Activated CD8-positive, alpha-beta memory T cell treated with anti-CD3 and anti-CD28 coated beads, Interleukin-2, amount 50 U/mL, for 4 hours (primary cell): ENCODE measurements at places on chromosomes 6 and 20.

DNA sequence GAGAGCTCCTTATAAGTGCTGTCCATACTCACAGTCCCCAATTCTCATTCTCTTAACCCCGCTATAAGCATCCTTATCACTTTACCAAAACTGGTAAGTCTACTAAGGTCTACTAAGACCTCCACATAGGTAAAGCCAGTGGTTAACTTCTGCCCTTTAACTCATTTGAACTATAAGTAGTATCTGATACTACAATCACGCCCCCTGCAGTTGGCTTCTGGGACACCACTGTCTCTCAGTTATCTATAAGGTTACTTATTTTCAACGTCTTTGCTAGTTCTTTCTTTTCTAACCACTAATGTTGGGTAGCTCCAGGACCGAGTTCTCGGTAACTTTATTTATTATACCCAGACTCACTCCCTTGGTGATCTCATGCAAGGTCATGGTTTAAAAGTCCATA is 142.6 kb downstream of the ARHGAP18 start:
- peak; percentile 34 for DNase-seq

DNA sequence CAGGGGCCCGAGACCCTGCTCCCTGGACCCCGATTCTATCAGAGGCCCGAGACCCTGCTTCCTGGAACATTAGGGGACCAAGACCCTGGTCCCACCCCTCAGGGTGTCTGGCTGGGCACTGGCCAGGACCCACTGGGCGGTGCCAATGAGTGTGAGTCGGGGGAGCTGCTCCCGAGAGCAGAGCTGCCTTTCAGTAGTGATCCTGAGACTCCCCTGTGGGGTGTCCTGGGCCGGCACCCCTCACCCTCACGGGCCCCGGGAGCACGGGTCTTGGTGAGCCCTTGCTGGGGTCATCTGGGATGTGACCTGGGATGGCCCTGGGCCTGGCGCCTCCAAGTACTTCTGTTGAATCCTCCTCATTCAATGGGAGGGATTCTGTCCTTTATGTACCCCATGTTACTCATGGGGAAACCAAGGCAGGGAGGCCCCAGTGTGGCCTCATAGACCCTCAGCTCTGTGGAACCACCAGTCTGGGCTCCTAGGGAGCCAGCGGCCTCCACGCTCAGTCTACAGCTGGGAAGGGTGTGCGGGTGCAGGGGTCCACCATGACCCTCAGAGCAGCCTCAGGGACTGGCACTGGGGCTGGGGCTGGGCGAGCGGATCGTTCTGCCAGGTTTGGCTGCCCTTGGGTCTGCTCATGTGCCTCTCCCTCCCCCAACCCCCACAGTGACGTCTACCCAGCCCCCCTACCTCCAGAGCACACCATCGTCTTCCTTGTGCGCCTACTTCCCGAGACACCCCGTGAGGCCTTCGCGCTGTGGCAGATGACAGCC is 25.6 kb downstream of the COL20A1 start:
- DNase-seq, result peak; percentile 8

- no peak for DNase-seq
Observed at GRCh38 chr6:74073999-74074398, 378.0 kb downstream of the CD109 start.

DNA sequence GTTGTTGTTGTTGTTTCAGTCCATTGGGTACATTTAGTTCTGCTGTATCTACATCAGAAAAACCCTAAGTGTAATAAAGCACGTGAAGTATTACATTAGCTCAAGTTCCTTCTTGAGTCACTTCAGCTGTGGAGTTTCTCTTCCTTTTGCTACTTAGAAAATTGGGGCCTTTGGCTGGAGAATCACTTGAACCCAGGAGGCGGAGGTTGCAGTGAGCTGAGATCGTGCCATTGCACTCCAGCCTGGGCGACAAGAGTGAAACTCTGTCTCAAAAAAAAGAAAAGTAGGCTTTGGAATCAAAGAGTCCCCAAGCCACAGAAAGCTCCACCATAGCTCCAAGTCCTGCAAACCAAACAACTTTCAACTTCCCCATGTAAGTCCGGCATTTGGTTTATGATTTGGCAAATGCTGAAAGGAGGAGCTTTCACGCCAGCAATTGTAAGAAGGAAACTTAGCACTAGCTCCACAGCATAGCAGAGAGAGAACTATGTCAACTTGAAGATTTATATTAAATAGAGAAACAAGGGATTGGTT is 56.5 kb upstream of the RNF144B start:
- no peak for DNase-seq

DNA sequence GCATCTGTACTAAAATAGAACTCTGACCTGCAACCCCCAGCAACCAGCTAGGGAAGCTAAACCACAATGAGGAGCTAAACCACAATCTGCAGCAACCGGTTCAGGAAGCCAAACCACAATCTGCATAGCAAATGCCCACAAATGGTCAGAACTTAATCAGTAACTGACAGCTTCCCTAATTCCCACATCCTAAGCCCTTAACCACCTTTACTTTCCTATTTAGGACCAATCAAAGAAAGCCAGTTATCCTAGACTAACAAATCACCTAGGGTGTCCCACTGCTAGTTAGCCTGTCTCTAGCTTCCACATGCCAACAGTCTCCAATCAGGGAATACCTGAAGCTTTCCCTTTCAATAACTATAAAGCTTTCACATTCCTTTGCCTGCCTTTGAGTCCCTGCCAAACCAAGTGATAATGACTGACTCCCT is 424.6 kb upstream of the PTCHD4 start:
- no peak for DNase-seq

GRCh38 chr20:18615020-18615650 is 27.3 kb downstream of the DTD1 start:
- no peak for DNase-seq

DNA sequence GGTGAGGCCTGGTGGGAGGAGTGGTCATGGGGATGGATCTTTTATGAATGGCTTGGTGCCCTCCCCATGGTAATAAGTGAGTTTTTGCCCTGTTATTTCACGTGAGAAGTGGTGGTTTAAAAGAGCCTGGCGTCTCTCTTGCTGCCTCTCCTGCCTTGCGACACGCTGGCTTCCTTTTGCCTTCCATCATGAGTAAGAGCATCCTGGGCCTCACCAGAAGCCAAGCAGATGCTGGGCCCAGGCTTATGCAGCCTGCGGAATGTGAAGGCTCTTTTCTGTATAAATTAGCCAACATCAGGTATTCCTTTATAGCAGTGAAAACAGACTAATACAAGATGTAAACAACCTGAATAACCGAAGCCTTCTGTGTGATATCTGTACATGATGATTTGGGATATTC is 27.6 kb downstream of the VTA1 start:
- no peak for DNase-seq

GRCh38 chr6:132498638-132499037 is 14.3 kb downstream of the STX7 start:
- no peak for DNase-seq

DNA sequence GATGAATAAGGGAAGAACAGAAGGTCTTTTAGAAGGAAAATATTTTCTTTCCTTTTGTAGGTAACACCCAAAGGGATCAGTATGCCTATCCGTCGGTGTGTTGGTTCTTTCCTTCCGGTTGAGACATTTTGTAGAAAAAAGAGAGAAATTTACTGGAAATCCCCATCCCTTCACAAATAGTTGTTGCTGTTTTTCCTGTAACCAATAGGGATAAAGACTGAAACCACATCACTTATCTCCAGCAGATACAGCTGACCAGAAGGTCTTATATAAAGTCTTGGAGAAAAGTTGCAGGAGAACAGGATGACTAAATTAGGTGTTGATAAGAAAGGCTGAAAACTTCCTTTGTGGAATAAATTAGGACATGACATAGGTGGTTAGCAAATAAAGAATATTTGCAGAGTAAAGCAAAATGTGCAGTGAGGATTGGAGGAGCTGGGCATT is 14.8 kb upstream of the HLA-DRB1 start:
- no peak for DNase-seq

- no peak for DNase-seq
Observed at GRCh38 chr20:25178563-25179438, 16.7 kb upstream of the ENTPD6 start.

GRCh38 chr6:108421366-108421765 is 126.5 kb downstream of the AFG1L start:
- DNase-seq, result no peak
